ENCODE measurements at places on chromosomes 3 and 15.

GRCh38 chr15:55457401-55458022, 49.2 kb downstream of the PIERCE2 start:
- DNase-seq, result no peak

DNA sequence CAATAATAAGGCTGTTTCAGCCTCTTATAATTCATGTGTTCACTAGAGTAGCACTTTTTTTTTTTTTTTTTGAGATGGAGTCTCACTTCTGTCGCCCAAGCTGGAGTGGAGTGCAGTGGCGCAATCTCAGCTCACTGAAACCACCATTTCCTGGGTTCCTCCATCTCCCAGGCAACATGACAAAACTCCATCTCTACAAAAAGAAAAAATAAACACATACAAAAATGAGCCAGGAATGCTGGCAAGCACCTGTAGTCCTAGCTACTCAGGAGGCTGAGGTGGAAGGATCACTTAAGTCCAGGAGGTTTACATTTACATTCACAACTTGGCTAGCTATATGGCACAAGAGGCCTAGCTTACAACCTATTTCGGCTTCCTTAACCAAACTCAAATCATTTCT, 6.8 kb downstream of the USP4 start:
- no peak for DNase-seq

- DNase-seq, result no peak
Measured at GRCh38 chr3:177348974-177349373, 151.7 kb upstream of the TBL1XR1 start.

- no peak for DNase-seq
Measured at GRCh38 chr3:108488631-108489030, 21.8 kb downstream of the MYH15 start.

- no peak for DNase-seq
Measured at GRCh38 chr3:37736624-37737023, 125.1 kb upstream of the CTDSPL start.

GRCh38 chr3:40223856-40224255, 85.7 kb upstream of the EIF1B start:
- no peak for DNase-seq

DNA sequence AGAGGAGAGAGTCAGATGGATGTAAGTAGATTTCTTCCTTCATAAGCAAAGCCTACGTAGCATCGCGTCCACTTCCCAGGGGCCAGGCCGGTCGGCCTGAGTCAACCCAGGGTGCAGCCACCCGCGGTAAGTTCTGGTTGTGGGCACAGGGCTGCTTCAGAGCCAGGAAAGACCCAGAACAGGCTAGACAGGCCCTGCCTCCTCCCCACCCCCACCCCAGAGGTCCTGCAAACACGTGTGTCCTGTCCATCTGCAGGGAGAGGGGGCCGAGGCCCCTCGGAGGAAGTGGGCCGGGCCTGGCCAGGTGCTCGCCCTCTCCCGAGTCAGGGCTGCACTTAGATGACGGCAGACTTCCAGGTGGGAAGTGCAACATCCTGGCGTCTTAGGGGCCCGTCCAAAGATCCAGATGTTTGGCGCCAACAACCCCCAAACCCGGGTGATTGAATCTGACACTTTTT, 100.8 kb upstream of the ALDH1A3 start:
- no peak for DNase-seq

DNA sequence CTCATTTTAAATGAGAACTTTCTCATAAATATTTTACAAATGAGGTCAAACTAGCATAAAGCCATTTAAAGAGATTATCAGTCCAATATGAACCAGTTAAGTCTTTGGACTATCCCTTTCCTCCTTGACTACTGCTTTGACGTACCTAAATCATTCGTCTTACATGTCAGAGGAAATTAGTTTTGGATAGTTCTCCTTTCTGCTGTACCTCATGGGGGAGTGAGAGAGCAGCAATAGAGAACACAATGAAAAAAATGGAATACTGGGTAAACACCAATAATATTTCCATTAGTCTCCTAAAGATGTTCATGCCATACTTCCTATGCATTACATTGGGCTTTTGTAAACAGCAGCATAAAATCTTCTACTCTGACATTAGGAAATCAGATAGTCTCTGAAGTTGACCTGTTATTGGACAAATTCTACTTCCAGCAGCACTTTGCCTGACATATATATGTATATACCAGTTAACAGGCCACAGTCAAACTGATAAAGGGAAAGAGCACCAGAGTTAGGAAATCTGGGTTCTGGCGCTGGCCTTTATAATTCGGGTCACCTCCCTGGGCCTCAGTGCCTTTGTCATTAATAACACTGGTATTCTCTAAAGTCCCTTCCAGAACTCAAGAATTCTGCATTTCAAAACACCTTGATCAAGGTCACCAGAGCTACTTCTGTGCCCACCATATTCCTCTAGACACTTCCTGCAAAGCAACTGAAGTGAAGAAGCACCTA, 26.8 kb downstream of the TIMMDC1 start:
- DNase-seq, result no peak

- peak; percentile 50 for DNase-seq
Measured at GRCh38 chr3:50347187-50347813, 1.8 kb upstream of the ZMYND10 start.

DNA sequence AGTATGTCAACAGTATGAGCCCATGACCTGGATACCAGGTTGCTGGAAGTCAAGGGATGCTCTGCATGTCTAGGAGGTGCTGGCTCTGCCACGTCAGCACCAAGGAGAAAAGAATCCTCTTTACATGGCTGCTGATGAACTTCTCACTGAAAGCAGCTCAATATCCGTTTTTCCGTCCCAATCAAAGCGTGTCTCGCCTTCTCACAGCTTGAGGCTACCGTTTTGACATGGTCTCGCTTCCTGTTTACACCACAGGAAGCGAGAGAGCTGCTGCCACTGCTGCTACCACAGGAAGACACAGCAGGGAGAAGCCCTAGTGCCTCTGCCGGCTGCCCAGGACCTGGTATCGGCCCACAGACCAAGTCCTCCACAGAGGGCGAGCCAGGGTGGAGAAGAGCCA, 27.3 kb downstream of the STARD5 start:
- DNase-seq, result no peak

DNA sequence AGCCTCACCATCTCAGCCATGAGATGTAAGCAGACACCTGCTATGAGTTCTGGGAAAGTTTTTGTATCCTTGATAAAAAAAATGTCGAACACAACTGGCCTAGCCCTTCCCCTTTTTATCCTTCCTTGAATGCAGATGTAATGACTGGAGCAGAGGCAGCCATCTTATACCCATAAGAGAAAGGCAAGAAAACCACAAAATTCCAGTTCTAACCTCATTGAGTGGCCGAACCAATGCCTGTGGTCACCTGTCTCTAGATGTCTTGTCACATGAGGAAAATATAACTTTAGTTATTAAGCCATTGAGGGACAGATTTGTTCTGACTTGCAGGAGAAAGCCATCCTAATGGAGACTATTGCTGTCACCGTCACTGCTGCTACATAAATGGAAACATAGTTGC, 80.4 kb upstream of the SLC6A6 start:
- no peak for DNase-seq

- no peak for DNase-seq
Measured at GRCh38 chr3:59013611-59014010, 36.2 kb downstream of the CFAP20DC start.

GRCh38 chr3:138786788-138787271, 47.9 kb downstream of the PIK3CB start:
- no peak for DNase-seq

GRCh38 chr3:72664184-72664975, 183.9 kb downstream of the SHQ1 start:
- DNase-seq, result no peak

DNA sequence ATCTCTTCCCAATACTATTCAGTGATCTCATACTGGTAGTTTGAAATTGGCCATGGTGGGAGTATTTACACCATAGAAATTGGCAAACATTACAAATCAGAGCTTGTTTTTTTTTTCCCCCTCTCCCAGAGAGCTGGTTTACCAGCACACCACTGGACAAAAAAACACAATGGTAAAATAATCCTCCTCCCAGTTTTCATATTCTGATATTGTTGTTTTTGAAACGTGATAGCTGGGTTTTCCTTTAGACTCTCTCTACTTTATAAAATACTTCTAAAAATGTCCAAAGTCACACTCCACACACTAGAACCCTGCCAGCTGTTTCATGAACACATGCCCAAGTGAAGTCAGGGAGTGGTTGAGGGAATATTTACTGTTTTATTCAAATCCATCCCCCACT, 187.5 kb downstream of the DTWD1 start:
- no peak for DNase-seq

Data from stimulated activated CD8-positive, alpha-beta memory T cell treated with anti-CD3 and anti-CD28 coated beads, Interleukin-7, amount 100 ng/mL, for 24 hours (primary cell).